ENCODE measurements at places on chromosomes 4 and X.
A peak's percentile ranks its signal among the peaks of the same experiment; 100 is the strongest.

- DNase-seq, result no peak
Measured at GRCh38 chrX:112746812-112747595, 67.3 kb upstream of the LHFPL1 start.

GRCh38 chrX:136525738-136526606, 6.0 kb upstream of the VGLL1 start:
- no peak for DNase-seq

DNA sequence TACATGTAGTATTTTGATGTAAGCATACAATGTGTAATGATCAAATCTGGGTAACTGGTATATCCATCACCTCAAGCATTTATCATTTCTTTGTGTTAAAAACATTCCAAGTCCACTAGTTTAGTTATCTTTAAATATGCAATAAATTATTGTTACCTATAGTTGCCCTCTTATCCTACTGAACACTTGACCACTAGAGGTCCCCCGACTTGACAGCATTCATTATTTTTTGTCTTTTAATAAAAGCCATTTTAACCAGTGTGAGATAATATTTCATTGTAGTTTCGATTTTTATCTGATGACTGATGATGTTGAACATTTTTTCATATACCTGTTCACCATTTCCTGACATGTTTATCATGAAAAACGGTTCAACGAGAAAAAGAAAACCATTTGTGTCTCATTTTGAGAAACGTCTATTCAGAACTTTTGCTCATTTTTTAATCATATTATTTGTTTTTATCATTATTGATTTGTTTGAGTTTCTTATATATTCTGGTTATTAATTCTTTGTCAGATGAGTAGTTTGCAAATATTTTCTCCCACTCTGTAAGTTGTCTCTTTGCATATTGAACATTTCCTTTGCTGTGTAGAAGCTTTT, 199.0 kb upstream of the CXXC4 start:
- DNase-seq, result no peak

- peak; percentile 10 for DNase-seq
Measured at GRCh38 chr4:7539659-7540058, 104.9 kb upstream of the PSAPL1 start.

Measured in T-helper 2 cell treated with Interferon-gamma antibody and Interleukin-4, amounts not matched to agents 5 μg/mL and 100 μg/mL, for 36 hours (primary cell).